ENCODE measurements at places on chromosomes 13 and 19.

GRCh38 chr13:40969169-40969901 lies 49.8 kb downstream of the ELF1 start:
- H3K4me3 ChIP-seq, result no peak overlapping the region
- H3K36me3 ChIP-seq, result no peaks in the 10 kb centered on the region
- H3K27ac ChIP-seq, result no peak overlapping the region

DNA sequence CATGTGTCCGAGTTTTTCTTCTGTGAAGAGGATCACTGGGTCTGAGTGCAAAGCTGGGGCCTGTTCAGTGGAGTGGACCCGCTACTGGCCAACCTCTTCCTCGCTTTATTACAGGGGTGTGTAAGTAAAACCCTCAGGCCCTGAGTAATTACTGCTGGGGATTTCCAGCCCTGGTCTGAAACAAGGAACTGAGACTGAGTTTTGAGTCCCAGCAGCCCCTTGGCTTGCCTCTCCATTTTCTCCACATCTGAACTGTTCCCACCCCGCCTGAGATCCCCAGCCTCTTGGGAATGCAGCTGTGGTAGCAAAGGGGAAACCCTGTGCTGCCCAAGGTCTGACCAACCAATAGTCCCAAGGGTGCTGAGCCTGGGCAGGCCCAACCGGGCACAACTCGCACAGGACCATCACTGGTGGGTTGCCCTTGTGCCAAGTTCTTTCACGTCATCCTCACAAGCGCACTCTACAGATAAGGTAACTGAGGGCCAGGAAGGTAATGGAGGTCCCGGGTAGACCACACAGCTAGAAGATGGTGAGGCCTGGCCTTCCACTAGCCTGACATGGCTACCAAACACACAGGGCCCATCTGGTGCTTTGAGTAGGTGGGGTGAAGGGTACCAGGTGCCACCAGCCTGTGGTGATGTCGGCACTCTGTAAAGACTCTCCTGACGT lies 13.7 kb upstream of the SLC35E1 start:
- DNase-seq, result no peak
- H3K4me3 ChIP-seq, result no peak overlapping the region
- peak overlapping the region; percentile 91 for H3K27ac ChIP-seq

DNA sequence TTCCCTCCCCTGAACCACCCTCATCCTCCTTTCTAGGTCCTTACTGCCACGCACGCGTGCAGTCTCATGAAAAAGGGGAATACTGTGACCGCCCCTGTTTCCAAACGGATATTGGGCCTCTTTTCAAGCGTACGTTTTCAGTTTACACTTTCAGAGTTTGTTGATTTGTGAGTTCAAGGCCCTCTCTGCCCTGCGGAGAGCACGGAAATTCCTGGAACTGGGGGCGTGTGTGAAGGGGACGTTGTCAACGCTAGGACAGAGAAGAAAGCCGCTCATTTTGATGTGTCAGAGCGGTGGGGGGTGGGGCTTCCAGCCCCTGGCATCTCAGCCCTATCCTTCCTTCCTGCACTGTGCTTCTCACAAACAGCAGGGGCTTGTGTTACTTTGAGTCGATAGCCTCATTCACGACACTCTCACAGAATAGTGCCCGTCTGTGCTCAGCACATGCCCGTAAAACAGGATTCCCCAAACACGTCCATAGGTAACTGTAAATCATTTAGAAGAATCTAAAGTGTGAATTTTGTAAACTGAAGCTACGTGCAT lies 137.6 kb upstream of the PEG3 start:
- H3K27ac ChIP-seq, result no peak overlapping the region
- no peaks in the 10 kb centered on the region for H3K4me1 ChIP-seq
- no peak overlapping the region for H3K4me3 ChIP-seq
- no peak for DNase-seq
- H3K27me3 ChIP-seq, result peaks cover 7% of the 10 kb centered on the region

- peak; percentile 47 for DNase-seq
- H3K4me3 ChIP-seq, result peak overlapping the region; percentile 61
- H3K27ac ChIP-seq, result no peak overlapping the region
- H3K36me3 ChIP-seq, result no peaks in the 10 kb centered on the region
These were observed 4.4 kb downstream of the HAS1 start for GRCh38 chr19:51719251-51719988.

GRCh38 chr13:36919833-36920615 lies at the start of gene SMAD9:
Gene SMAD9 (minus strand): TSS chr13:36920238. CDS start chr13:36879689, 40,549 bp downstream.
- peaks cover 11% of the 10 kb centered on the region for H3K4me1 ChIP-seq
- H3K27me3 ChIP-seq, result peaks cover 54% of the 10 kb centered on the region
- DNase-seq, result peak; percentile 62
- no peaks in the 10 kb centered on the region for H3K36me3 ChIP-seq
- no peak within 1 kb of the TSS for H3K27ac ChIP-seq
- peak within 1 kb of the TSS; percentile 89 for H3K4me3 ChIP-seq

DNA sequence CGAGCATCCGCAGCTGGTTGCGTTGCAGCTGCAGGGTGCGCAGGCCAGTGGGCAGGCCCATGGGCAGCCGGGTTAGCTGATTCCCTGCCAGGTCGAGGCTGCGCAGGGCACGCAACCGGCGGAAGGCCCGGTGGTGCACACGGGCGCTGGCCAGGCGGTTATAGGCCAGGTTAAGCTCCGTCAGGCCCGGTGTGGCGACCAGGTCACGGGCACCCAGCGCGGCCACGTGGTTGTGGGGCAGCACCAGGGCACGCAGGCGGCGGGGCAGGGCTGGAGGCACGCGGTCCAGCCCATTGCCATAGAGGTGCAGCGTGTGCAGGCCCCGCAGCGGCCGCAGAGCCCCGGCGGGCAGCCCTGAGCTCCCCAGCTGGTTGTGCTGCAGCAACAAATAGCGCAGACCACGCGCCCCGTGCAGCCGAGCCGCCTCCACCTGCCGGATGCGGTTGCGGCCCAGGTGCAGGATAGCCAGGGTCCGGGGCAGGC lies 5.3 kb downstream of the PODNL1 start:
- H3K4me3 ChIP-seq, result no peak overlapping the region
- peaks cover 8% of the 10 kb centered on the region for H3K36me3 ChIP-seq
- peak; percentile 23 for DNase-seq
- no peaks in the 10 kb centered on the region for H3K27me3 ChIP-seq

DNA sequence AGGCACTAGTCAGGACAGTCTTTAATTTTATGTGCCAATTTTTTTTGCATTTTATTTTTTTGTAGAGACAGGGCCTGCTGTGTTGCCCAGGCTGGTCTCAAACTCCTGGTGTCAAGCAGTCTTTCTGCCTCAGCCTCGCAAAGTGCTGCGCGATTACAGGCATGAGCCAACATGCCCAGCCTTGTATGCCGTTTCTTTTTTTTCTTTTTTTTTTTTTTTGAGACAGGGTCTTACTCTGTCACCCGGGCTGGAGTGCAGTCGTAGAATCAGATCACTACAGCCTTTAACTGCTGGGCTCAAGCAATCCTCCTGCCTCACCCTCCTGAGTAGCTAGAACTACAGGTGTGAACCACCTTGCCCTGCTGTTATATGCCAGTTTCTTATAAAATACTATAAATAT lies 26.4 kb downstream of the BORA start:
- peaks cover 60% of the 10 kb centered on the region for H3K36me3 ChIP-seq
- no peaks in the 10 kb centered on the region for H3K27me3 ChIP-seq
- H3K4me3 ChIP-seq, result no peak overlapping the region
- DNase-seq, result no peak

DNA sequence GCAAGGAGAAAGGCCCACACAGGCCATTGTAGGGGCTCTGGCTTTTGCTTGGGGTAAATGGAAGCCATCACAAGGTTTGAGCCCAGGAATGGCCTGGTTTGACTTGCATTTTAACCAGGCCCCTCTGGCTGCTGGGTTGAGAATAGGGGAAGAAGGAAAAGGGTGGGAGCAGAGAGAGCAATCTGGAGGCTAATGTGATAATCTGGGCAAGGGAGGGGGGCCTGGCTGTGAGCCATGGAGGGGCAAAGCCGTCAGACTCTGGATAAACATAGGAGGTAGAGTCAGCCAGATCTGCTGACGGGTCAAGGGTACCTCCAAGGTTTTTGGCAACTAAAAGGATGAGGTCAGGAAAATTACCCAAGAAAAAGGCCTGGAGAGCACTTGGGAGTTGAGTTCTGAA lies 41.6 kb downstream of the RFX2 start:
- H3K36me3 ChIP-seq, result no peaks in the 10 kb centered on the region
- H3K27ac ChIP-seq, result no peak overlapping the region
- no peak for DNase-seq
- H3K4me1 ChIP-seq, result peaks cover 9% of the 10 kb centered on the region

GRCh38 chr13:31179241-31179640 lies 17.5 kb upstream of the HSPH1 start:
- H3K4me1 ChIP-seq, result peaks cover 13% of the 10 kb centered on the region
- no peak overlapping the region for H3K27ac ChIP-seq
- peaks cover 13% of the 10 kb centered on the region for H3K36me3 ChIP-seq
- H3K27me3 ChIP-seq, result peaks cover 3% of the 10 kb centered on the region

DNA sequence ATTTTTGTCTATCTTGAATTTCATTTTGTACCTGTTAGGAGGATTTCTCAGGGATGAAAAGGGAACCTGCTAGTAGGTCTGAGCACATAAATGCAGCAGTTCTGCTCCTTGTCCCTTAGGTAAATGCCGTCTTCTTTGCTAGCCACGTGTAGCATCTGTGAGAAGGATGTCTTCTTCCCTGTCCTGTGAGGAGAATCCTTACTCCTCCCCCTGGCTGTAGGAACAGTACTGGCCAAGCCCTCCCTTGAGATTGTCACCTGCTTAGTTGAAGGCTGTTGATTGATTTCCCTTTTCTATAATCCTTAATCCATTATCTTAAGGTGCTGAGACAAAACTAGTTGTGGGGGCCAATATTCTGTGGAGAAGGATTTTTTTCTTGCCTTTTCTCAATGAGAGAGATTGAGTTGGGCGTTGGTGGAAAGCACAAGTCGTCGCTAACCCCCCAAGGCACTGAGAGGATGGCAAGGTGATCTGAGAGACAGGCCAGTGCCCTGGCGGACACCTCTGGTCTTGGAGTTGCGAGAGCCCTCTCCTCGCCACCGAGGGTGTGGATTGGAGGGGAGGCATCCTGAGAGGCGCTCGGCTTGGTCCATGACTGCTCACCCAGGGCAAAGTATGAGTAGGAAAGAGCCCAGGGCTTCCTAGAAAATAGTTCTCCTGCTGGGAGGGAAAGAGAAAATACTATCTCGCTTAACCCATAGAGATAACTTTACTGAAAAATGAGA lies 216.7 kb downstream of the ATP8A2 start:
- peaks cover 33% of the 10 kb centered on the region for H3K4me1 ChIP-seq
- DNase-seq, result no peak
- H3K36me3 ChIP-seq, result no peaks in the 10 kb centered on the region
- peak overlapping the region; percentile 21 for H3K27ac ChIP-seq
- H3K27me3 ChIP-seq, result peaks cover 3% of the 10 kb centered on the region

DNA sequence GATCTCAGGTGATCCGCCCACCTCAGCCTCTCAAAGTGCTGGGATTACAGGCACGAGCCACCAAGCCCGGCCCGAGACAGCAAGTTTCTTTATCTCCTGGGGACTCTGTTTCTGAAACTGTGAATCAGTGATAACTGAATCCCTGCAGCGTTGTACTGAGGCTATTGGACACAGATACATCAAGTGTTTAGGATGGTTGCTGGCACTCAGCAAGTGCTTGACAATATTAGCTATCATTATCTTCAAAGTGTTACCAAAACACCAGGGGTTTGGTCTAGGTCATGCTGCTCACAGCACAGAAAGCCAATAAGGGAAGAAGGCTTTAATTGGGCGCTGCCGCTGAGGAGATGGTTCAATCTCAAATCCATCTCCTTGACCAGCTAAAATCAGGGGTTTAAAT lies 20.5 kb upstream of the PNMA8C start:
- no peak for DNase-seq
- H3K4me3 ChIP-seq, result no peak overlapping the region
- no peaks in the 10 kb centered on the region for H3K4me1 ChIP-seq
- peaks cover 7% of the 10 kb centered on the region for H3K36me3 ChIP-seq

DNA sequence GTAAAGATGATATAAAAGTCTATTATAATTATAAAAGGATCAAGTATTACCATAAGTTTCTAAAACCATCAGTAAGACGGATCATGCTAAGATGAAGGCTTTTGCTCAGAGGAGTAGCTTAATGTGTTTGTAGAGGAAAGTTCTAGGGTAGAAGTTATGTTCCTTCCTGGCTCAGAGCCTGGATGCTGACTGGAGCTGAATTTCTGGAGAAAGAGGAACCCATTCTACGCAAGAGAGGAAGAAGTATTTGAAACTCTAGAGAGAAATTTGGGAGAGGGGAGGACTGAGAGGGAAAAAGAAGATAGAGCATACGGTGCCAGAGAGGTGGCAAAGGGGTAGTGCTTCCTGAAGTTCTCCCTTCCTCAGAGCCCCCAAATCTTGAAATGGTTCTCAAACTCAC lies 51.4 kb upstream of the SGCG start:
- H3K4me3 ChIP-seq, result no peak overlapping the region
- no peaks in the 10 kb centered on the region for H3K27me3 ChIP-seq
- H3K36me3 ChIP-seq, result no peaks in the 10 kb centered on the region
- H3K4me1 ChIP-seq, result no peaks in the 10 kb centered on the region
- H3K27ac ChIP-seq, result no peak overlapping the region

DNA sequence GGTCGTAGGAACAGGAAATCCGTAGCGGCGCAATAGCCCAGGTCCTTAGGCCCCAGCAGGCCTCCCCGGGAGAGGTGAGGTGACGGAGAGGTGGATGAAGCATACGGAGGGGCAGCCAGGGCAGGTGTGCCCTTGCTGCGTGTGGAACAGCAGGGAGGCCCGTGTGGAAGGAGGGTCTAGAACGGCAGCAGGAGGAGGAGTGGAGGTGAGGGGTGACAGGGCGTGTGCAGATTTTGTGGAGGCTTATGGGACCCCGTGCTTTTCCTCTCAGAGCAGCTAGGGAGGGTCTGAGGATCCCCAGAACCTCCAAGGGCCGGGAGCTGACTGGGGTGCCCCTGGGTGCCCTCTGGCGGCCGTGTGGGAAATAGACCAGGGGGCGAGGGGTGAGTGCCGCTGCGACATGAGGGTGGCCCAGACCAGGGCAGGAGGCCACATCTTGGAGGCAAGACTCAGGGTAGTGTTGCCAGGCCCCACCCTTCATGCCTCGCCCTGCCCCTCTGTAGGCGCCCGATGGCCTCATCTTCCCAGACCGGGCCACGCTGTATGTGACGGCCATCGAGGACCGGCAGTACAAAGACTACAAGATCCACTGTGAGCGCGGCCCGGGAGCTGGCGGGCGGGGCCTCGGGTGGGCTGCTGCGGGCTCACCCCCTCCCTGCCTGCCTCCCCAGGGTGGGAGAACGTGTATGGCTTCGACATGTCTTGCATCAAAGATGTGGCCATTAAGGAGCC lies 5.0 kb upstream of the ADM5 start:
- H3K27me3 ChIP-seq, result no peaks in the 10 kb centered on the region
- peak; percentile 70 for DNase-seq
- 0 out of 2 replicates have a peak overlapping the region, but pooled peaks have one; percentile 27 for H3K27ac ChIP-seq
- H3K36me3 ChIP-seq, result peaks cover 58% of the 10 kb centered on the region
- peaks cover 52% of the 10 kb centered on the region for H3K4me1 ChIP-seq

DNA sequence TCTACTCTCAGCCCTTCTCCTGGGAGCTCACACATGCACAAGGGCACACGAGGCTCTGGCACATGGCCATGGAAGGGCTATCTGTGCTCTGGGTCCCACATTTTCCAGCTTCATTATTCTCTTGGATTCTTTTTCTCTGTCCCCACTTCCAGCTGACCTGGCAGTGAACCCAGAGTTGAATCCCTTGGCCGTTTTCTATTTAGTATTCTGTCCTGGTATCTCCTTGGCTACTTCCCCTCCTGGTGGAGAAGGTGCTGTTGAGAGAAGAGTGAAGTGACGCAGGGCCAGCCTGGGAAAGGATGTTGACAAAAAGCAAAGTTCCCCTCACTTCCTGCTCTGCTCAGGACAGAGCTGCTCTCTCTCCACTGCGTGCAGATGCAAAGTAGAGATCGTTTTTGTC lies 303.1 kb downstream of the IRS2 start:
- no peak overlapping the region for H3K27ac ChIP-seq
- DNase-seq, result no peak
- H3K27me3 ChIP-seq, result no peaks in the 10 kb centered on the region
- H3K4me1 ChIP-seq, result no peaks in the 10 kb centered on the region

GRCh38 chr13:100039740-100040139 lies 49.2 kb upstream of the PCCA start:
- no peak overlapping the region for H3K4me3 ChIP-seq
- peaks cover 10% of the 10 kb centered on the region for H3K4me1 ChIP-seq
- DNase-seq, result no peak
- H3K36me3 ChIP-seq, result no peaks in the 10 kb centered on the region
- H3K27ac ChIP-seq, result no peak overlapping the region
